ENCODE measurements at places on chromosomes 6 and 20. TPM values are rescaled to one million over a fixed set of nuclear protein-coding genes. Genes with fewer than 3 reads are reported as not detected.

RSPO3 gene
- not detected for total RNA-seq

HNF4A gene
- not detected for total RNA-seq

SYNGAP1 gene
- 3.5 TPM for total RNA-seq

FUT9 gene
- not detected for total RNA-seq

RIMS4 gene
- not detected for total RNA-seq

ZC3H12D gene
- not detected for total RNA-seq

PRR18 gene
- not detected for total RNA-seq

TCF21 gene
- not detected for total RNA-seq

MUC21 gene
- total RNA-seq, result not detected

AIF1 gene
- total RNA-seq, result not detected

Data from airway epithelial cell (primary cell).